Right atrium auricular region (tissue), 2 donors: ENCODE measurements at places on chromosomes 2 and 18.
A peak's percentile ranks its signal among the peaks of the same experiment; 100 is the strongest.

DNA sequence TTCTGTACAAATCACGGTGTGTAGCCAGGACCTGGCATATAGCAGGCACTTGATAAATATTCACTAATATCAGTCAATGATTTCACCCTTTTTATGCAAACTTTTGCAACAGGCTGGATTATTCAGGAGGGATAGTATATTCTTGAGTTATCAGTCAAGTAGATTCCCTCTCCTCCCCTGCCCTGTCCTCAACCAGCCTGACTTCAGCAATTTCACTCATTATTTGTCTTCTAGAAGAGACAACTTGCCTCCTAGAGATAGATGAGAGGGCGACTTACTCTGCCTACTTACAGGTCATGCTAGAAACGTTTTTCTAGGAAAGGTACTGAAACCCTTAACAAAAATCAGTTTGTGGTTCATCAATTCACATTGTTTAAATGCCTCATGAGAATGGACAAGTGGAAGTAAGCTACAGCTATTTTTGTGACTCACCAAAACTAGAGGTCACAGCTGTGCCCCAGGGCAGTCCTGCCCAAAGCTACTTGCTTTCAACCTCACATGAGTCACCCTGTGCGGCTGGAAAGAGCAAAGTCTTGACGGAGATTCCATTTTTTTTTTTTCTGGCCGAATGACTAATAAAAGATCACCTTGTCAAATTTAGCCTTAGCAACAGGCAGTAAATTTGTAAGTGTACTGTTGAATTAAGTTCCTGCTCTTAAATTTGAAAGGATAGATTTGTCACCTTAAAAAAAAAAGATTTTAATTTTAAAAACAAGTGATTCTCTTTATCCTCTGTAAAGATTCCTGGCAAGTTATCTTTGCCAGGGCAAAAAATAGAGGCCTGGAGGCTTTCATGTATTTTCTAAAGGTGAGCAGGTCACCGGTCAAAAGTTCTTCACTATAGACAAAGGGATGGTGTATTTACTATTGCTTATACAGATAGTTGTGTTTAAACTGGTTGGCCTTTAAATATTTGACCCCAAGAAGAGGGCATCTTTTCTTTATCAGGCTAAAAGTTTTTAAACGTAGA is 109.0 kb upstream of the SLC35G4 start:
- no peak for DNase-seq

- DNase-seq = no peak
Measured at GRCh38 chr2:144405982-144406788, 113.7 kb downstream of the ZEB2 start.

- no peak for DNase-seq
Measured at GRCh38 chr2:218721488-218721887, 10.9 kb downstream of the TTLL4 start.

DNA sequence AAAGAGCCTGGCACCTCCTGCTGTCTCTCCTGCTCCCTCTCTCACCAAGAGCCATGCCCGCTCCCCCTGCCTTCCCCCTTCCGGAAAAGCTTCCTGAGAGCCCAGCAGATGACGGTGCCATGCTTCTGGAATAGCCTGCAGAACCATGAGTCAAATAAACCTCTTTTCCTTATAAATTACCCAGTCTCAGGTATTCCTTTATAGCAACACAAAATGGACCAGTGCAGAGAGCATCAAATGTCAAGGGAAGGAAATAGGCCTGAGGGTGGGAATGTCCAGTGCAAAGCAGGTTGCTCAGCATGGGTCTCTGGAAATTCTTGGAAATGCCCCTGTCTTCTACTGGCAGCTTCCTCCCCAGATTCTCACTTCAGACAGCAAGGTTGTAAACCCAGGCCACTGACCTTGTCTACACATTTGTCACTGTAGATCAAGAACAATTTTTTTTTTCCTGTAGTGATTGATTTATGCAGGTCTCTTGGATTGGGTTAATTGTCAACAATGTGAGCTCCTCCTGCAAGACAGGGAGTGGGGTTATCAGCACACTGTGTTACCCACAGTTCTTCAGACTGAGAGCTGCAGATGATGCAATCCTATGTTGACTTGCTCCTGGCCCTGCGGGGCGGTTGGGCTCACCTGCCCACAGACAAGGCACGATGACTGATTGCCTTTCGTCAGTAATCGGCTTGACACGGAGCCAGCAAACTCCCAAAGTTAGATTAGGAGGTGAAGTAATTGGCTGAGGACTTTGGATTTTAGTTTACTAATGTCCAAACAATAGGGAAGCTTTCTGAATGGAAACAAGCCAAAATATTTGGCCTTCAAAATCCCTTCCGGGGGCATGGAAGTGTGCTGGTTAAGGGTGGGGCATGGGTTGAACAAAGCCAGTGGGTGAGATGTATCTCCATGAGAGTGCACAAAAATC is 5.4 kb upstream of the BOD1L2 start:
- DNase-seq = no peak

GRCh38 chr2:176638167-176639015 is 369.1 kb downstream of the MTX2 start:
- peak; percentile 76 for DNase-seq

- no peak for DNase-seq
Measured at GRCh38 chr2:239558661-239559060, 157.8 kb upstream of the HDAC4 start.

- no peak for DNase-seq
Measured at GRCh38 chr2:152395103-152395502, 60.1 kb downstream of the FMNL2 start.

- DNase-seq = no peak
Measured at GRCh38 chr2:30958193-30958917, 151.1 kb upstream of the CAPN13 start.
